Stimulated activated CD8-positive, alpha-beta memory T cell treated with anti-CD3 and anti-CD28 coated beads, Interleukin-4, amount 100 ng/mL, for 48 hours (primary cell): ENCODE measurements at places on chromosomes 4 and X.

- DNase-seq = no peak
These were observed 362.4 kb downstream of the PPP3CA start for GRCh38 chr4:100984901-100985300.

DNA sequence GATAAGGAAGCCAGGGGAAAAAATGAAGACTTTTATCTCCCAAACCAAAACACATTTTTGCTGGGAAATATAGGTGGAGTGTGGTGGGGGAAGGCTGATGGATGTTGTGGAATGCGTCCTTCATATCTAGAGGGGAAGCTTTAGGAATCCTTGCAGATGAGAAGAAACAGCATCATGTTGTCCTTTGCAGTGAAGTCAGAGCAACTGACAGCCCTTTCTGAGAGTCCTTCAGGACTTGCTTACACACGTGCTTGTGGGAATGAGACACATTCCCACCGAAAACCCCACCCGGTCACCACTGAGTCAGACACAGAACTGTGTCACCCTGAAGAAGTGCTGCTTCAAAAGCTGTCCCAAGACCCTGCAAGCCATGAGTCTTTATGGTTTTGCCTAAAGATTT is 81.5 kb downstream of the SHROOM2 start:
- DNase-seq = no peak

GRCh38 chrX:153495362-153495751 is 577 bp downstream of the BGN start:
- no peak for DNase-seq

DNA sequence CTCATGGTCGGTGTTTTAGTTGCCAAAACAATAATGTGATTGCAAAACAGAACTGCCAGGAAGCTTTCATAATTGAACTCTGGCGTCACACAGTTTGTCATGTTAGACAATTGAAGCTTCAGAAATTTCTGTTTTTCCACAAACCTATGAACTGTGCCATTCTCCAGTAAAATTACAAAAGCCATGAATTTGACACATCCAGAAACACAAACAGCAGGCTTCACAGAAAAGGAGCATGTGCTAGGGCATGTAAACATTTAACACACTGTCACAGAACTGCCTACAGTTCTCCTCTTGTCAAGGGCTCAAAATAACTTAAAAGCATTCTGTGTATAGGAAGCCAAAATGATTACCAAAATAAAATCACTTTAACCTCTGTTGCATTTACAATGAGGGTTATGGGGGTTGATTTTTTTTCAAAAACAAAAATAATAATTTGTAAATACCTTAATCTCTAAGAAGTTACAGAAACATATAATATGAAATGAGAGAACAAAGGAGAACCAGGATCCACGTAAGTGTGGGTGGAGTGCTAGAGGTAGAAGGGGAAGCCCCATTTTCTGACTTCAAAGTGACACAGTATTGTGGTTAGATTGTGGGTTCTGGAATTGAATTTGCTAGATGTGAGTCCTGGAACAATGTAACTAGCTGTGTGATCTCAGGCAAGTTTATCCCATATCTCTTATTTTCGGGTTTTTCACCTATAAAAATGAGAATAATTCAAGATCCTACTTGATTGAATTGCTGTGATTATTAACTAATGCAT is 295.0 kb downstream of the CENPC start:
- DNase-seq = no peak

GRCh38 chr4:98113012-98113411 is 30.3 kb downstream of the STPG2 start:
- DNase-seq = no peak

- DNase-seq = no peak
These were observed 35.1 kb downstream of the NELFA start for GRCh38 chr4:1973661-1974060.

- DNase-seq = no peak
These were observed 38.1 kb upstream of the CD99L2 start for GRCh38 chrX:150936556-150936955.

GRCh38 chr4:189087971-189088370 is 852.7 kb upstream of the FRG1 start:
- no peak for DNase-seq

- DNase-seq = no peak
These were observed 289.8 kb downstream of the ADGRL3 start for GRCh38 chr4:61489927-61490326.
